ENCODE measurements at places on chromosomes 7 and 10.
A peak's percentile ranks its signal among the peaks of the same experiment; 100 is the strongest.

DNA sequence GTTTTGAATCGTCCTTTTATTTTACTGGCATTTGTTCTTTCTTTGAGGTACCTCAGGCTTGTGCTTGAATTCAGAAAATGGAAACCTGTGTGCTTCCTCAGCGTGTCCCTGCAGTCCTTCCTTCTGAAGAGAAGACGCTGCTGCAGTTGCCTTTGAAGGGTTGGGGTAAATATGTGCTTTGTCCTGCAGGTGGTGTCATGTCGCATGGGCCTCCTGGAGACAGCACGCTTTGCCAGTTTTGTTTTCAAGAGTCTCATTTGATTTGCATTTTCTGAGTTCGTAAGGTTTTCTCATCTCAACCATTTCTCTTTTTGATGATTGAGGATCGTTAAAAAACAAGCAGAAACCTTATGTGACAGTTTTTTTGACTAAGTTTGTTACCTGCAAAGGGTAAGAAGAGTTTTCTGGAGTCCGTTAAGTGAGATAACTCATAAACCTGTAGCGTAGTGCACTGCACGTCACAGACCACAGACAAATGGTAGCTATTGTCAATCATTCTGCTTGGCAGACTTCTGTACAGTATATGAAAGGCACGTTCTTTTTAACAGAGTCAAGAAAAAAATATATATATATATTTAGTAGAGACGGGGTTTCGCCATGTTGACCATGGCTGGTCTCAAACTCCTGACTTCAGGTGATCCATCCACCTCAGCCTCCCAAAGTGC is 57.0 kb downstream of the CDC123 start:
- DNase-seq = no peak
- no peak overlapping the region for H3K27ac ChIP-seq
- no peaks in the 10 kb centered on the region for H3K4me1 ChIP-seq
- H3K27me3 ChIP-seq = no peaks in the 10 kb centered on the region
- H3K36me3 ChIP-seq = no peaks in the 10 kb centered on the region

DNA sequence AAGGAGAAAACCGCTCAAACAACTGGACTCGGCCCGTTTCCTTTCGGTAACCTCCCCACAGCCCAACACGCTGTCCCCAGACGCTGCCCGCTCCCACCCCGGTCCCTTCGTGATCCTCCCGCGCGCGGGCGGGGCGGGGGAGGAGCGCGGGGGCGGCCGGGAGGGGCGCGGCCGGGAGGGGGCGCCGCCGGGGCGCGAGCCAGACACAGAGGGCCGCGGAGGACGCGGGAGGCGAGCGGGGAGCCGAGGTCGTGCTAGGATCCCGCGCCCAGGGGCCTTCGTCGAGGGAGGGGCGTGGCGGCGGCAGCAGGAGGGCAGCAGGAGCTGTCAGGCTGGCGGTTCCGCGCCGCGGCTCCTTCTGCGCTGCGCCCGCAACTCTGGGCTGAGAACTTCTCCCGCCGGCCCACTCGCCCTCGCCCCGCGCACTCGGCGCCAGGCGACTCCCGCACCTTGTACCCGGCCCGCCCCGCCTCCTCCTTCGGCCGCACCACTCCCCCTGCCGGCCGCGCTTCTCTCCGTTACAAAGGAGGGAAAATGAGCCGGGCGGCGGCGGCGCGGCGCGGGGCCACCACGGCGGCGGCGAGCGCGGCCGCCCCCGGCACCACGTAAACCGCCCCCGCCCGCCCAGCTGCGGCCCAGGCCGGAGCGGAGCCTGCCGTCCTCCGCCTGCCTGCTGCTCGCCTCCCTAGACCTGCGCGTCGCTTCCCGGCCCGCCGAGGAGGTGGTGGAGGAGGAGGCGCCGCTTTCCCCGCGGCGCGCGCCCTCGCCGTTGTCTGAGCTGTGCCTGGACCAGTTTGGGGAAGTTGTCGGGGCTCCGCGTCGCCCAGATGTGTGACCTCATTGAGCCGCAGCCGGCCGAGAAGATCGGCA is at the start of gene CDK14:
CDK14 (plus strand) TSS at position 521 of the 870 bp plus-strand sequence; CDS start at position 828, 307 bp downstream.
- DNase-seq = peak; percentile 82
- H3K27ac ChIP-seq = no peak within 1 kb of the TSS
- no peaks in the 10 kb centered on the region for H3K27me3 ChIP-seq
- H3K4me3 ChIP-seq = peak within 1 kb of the TSS; percentile 59
- H3K36me3 ChIP-seq = no peaks in the 10 kb centered on the region

DNA sequence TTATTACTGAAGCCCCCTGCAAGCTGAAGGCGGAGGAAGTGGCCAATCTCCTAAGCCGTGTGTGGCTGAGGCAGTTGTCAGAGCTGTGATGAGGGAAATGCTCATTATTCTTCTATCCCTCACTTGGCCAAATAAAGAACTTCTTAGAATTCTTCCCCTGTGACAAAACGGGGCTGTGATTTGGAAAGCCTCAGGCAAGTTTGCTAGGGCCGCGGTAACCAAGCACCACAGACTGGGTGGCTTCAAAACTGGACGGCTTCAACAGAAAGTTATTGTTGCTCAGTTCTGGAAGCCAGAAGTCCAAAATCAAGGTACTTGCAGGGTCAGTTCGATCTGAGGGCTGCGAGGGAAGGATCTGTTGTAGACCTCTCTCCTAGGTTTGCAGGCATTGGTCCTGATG is 72.3 kb upstream of the STEAP1B start:
- H3K36me3 ChIP-seq = no peaks in the 10 kb centered on the region
- H3K4me1 ChIP-seq = no peaks in the 10 kb centered on the region
- no peak overlapping the region for H3K4me3 ChIP-seq

DNA sequence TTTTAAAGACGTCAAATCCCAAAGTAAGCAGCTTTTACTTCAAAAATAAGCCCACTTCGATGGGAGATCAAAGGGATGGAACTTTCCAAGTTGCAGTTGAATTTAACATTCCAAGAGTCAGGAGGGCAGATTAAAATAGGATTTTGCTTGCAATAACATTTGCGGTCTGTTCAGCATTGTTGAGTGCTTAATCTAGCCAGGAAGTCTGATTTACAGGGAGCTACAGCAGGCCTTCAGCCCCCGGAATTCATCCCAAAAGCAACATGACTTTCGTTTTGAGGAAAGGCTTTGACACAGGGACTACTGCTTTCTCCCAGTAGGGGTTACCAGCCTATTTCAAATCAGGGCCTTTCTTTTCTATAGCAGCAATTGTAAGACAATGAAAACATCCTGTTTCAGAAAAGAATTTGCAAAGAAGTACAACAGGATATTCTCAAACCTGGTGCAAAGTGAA is 279.6 kb upstream of the PITRM1 start:
- H3K27me3 ChIP-seq = no peaks in the 10 kb centered on the region
- H3K4me3 ChIP-seq = no peak overlapping the region
- no peaks in the 10 kb centered on the region for H3K4me1 ChIP-seq
- DNase-seq = peak; percentile 15

DNA sequence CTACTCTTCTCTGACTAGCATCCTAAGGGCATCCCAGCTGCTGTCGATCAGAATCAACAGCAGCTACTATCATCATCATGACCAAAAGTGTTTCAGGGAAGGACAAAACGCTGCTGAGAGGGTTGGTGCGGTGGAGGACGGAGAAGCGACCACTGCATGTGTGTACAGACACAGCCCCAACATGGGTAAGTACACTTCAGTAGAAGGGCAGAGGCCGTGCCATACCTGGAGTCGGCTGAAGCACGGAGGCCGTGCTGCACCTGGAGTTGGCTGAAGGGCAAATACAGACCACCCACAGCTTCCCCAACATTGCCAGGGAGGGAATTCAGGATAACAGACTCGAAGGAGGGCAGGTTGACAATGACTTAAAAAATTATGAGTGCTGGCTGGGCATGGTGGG is 67.8 kb upstream of the CYTH3 start:
- H3K27me3 ChIP-seq = no peaks in the 10 kb centered on the region
- H3K4me3 ChIP-seq = no peak overlapping the region
- no peaks in the 10 kb centered on the region for H3K36me3 ChIP-seq
- H3K4me1 ChIP-seq = no peaks in the 10 kb centered on the region

GRCh38 chr10:80701706-80702105 is 164.0 kb downstream of the SH2D4B start:
- no peaks in the 10 kb centered on the region for H3K36me3 ChIP-seq
- H3K4me1 ChIP-seq = no peaks in the 10 kb centered on the region
- H3K4me3 ChIP-seq = no peak overlapping the region
- no peak overlapping the region for H3K27ac ChIP-seq
- no peaks in the 10 kb centered on the region for H3K27me3 ChIP-seq

GRCh38 chr10:120961795-120962755 is 110.9 kb downstream of the WDR11 start:
- H3K27ac ChIP-seq = no peak overlapping the region
- H3K4me3 ChIP-seq = no peak overlapping the region
- no peaks in the 10 kb centered on the region for H3K4me1 ChIP-seq
- H3K36me3 ChIP-seq = no peaks in the 10 kb centered on the region
- no peaks in the 10 kb centered on the region for H3K27me3 ChIP-seq

DNA sequence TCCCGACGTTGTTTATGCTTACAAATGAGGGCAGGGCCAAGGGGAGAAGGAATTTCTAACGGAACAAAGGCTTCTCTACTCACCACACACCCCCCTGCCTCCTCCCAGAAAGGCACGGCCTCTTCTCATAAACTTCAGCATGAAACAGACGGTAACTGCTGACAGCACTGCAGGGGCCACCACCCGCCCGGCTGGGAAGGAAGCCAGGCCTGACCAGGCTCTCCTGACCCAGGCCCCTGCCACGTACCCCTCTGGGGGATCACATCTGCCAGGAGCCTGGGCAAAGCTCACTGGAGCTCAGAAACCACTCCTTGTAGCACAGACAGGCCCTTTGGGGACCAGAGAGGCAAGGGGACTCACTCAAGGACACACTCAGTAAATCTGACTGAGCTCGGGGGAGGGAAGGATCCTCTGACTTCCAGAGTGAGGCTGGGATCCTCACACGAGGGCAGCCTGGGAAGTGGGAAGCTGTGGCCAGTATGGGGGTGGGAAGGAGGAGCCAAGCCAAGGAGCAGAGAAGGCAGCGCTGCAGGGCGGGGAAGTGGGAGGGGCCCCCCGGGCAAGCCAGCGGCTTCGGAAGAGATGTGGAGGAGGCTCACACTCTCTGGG is 46.1 kb downstream of the ZCCHC24 start:
- no peaks in the 10 kb centered on the region for H3K27me3 ChIP-seq
- peak; percentile 81 for DNase-seq
- no peaks in the 10 kb centered on the region for H3K36me3 ChIP-seq
- peak overlapping the region; percentile 60 for H3K27ac ChIP-seq

GRCh38 chr10:75000748-75001321 is 110.6 kb upstream of the SAMD8 start:
- no peak overlapping the region for H3K4me3 ChIP-seq
- no peak for DNase-seq
- H3K27ac ChIP-seq = no peak overlapping the region
- H3K27me3 ChIP-seq = no peaks in the 10 kb centered on the region

DNA sequence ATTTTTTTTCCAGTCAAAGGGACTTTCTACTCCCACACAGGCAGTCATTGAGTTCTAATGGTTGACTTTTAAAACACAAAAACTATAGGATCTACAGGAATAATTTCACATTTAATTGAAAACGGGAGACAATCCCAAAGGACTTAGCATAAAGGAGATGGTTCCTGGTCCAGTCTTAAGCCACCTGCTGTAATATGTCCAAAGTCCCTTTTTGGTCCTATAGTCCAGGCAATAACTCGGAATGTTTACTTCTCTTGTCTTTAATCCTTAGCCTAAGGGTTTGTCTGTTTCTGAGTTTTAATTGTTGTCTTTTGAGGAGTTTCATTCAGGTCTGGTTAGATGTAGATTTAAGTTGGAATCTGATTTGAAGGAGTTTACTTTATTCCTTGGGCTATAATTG is 184.9 kb downstream of the BAMBI start:
- DNase-seq = no peak
- no peak overlapping the region for H3K4me3 ChIP-seq
- H3K4me1 ChIP-seq = no peaks in the 10 kb centered on the region
- H3K36me3 ChIP-seq = no peaks in the 10 kb centered on the region
- no peaks in the 10 kb centered on the region for H3K27me3 ChIP-seq

DNA sequence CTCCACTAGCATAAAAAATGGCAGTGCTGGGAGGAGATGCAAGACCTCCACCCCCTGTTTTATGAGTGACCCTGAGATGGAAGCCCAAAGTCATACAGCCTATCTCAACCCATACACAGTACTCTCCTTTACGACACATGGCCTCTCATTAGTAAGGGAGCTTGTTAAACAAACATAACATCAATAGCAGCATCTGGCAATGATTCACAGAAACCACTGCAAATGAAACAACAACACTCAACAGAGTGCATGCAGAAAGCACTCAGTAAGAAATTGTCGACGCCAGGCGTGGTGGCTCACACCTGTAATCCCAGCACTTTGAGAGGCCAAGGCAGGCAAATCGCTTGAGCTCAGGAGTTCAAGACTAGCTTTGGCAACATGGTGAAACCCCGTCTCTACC is 27.5 kb upstream of the FIGNL1 start:
- H3K36me3 ChIP-seq = no peaks in the 10 kb centered on the region
- H3K4me3 ChIP-seq = no peak overlapping the region
- H3K27me3 ChIP-seq = no peaks in the 10 kb centered on the region

- no peak overlapping the region for H3K4me3 ChIP-seq
- H3K4me1 ChIP-seq = no peaks in the 10 kb centered on the region
- H3K36me3 ChIP-seq = no peaks in the 10 kb centered on the region
- H3K27ac ChIP-seq = no peak overlapping the region
- DNase-seq = no peak
Observed at GRCh38 chr7:96157856-96158255, 164.0 kb downstream of the SLC25A13 start.
